Colonic mucosa (tissue), 4 donors: ENCODE measurements at places on chromosomes 1 and 21.

DNA sequence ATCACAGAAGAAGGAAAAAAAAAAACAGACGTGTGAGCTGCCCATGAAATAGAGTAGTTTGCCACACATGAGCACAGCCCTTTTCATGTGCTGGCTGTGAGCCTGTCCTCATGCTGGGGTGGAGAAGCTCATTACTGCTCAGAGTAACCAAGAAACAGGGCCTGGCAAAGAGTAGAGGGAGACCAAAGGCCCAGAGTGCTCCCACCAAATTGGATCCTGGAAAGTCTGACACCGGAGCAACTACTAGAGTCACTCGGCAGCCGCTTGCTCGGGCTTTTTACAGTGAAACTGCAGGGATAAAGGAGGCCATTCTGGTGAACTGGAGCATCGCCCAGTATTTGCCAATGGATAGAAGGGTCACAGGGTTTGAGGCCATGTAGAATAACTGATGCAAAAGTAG, 64.4 kb upstream of the BARHL2 start:
- no peak for DNase-seq

DNA sequence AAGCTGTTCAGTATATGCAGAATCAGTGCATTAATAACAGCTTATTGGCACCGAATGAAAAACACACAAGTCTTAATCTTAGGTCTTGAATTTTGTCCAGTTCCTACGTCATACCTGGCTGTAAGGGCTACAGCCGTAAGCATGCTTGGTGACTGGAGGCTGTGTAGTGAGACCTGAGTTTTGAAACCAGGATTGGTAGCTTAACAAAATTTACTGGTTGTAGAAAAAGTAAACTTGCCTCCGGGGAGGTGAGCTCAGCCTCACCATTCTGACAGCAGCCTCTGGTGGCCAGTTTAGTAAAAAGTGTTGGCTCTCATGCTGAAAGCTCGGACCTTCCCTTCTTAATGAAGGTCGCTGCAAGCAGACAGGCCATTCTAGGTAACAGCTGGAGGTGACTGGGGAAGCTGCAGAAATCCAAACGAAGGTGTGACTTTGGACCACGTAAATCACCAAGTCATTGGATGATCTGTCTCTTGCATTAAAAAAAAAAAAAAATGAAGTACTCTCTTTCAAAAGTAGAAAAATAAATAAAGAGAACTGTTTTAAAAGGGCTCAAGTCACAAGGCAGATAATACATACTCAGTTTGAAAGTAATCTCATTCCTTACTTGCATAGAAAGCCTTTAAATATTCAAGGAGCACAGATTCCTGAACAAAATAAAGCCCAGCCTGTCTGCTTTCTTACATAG, 48.9 kb downstream of the HLCS start:
- no peak for DNase-seq

GRCh38 chr1:216740331-216740730, 17.1 kb upstream of the ESRRG start:
- no peak for DNase-seq

- DNase-seq = peak; percentile 91
These were observed at the start of gene CXADR for GRCh38 chr21:17512253-17513213. TSS of gene CXADR (plus strand) at chr21:17513043. CDS start at chr21:17513130, 87 bp downstream.

DNA sequence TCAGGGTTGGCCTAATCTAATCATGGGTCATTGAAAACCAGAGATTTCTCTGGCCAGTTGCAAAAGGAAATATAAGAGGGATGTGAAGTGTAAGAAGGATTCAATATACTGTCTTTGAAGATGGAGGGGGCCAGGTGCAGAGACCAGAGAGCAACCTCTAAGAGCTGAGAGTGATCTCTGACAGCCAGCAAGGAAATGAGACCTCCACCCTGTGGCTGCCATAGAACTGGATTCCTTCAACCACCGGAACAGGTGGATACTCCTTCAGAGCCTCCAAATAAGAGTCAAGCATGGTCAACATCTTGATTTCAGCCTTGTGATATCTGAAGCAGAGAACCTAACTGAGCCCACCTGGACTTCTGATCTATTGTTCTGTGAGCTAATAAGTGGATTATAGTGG, 128.4 kb downstream of the CYYR1 start:
- no peak for DNase-seq

DNA sequence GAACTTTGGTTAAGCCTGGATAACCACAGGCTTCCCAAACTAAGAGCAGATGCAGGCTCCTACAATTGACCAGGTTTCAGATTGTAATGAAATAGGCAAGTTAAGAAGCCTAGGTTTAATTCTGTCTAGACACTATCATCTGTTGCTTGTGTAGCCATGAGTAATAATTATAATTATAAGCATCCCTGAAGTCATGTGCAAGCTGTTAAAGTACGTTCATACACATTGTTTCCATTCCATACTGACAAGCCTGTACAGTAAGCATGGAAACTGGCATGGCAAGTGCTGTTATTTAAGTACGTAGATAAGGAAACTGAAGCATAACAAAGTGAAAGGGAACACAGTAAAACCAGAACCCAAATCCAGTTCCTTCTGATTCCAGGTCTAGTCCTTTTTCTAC, 557.2 kb upstream of the BEND5 start:
- no peak for DNase-seq
